ENCODE measurements at places on chromosomes 2 and 18. TPM values are rescaled to one million over a fixed set of nuclear protein-coding genes. Genes with fewer than 3 reads are reported as not detected.
A peak's percentile ranks its signal among the peaks of the same experiment; 100 is the strongest.

DNA sequence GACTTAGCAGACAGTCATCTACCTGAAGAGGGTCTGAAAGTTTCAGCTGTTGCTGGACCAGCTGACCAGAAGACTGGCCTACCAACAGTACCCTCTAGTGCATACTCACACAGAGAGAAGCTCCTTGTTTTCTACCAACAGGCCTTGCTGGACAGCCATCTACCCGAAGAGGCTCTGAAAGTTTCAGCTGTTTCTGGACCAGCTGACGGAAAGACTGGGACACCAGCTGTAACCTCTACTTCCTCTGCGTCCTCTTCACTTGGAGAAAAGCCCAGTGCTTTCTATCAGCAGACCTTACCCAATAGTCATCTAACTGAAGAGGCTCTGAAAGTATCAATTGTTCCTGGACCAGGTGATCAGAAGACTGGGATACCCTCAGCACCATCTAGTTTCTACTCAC, 63.2 kb downstream of the ALMS1 start:
- no peak for DNase-seq
- H3K4me1 ChIP-seq, result no peaks in the 10 kb centered on the region
- no peak overlapping the region for H3K4me3 ChIP-seq
- H3K27ac ChIP-seq, result no peak overlapping the region
- H3K36me3 ChIP-seq, result peaks cover 28% of the 10 kb centered on the region

DNA sequence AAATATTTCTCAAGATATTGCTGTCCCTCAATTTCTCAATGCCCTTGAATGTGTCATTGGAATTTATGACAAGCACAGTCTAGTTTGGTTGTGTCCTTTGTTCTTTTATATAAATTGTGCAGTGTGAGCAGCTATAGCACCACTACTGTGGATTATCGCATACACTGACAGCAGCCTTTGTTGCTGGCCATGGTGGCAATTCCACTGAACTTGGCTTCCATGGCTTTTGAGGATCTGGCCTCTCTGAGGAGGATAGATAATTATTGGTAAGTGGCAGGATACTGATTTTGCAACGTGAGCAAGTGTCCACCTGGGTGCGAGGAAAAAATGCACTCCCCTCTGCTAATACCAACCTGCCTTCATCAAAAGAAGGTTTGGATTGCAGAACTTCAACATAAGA, 84.0 kb downstream of the RDH14 start:
- H3K36me3 ChIP-seq, result no peaks in the 10 kb centered on the region
- no peaks in the 10 kb centered on the region for H3K27me3 ChIP-seq
- DNase-seq, result no peak
- no peak overlapping the region for H3K4me3 ChIP-seq
- H3K4me1 ChIP-seq, result no peaks in the 10 kb centered on the region

DNA sequence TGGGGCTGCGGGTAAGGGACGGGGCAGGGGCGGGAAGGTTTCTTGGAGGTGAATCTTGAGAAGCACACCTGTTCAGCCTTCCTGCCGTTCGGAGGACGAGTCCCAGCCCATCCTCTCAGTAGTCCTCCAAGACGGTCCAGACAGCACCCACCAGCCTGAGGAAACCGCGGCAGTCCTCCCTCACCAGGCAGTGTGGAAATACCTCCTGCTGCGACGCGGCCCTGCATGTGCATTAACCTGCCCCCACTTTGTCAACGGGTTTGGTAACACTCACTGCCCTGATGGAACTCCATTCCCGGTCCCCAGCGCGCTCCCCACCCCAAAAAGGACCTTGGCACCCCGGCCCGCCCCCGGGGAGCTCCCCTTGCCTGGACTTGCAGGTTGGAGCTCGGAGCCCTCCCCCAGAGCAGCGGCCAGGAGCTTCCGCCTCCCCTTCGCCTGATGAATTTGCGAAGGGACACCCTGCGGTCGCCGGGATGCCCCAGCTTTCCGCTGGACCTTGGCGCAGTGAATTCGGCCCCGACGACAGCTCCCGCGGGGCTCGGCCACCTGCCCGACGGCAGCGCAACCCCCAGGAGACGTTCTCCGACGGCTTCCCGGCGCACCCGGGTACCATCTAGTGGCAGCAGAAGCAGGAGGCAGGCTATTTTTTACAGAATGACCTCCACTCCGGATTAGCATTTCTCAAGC, 31.5 kb downstream of the ACVR1C start:
- H3K27me3 ChIP-seq, result no peaks in the 10 kb centered on the region
- H3K4me1 ChIP-seq, result no peaks in the 10 kb centered on the region
- no peaks in the 10 kb centered on the region for H3K36me3 ChIP-seq
- no peak overlapping the region for H3K4me3 ChIP-seq
- no peak overlapping the region for H3K27ac ChIP-seq
- DNase-seq, result peak; percentile 49

TCF4 gene
- 60.3 TPM for total RNA-seq

- no peak overlapping the region for H3K4me3 ChIP-seq
- no peaks in the 10 kb centered on the region for H3K27me3 ChIP-seq
- peaks cover 3% of the 10 kb centered on the region for H3K36me3 ChIP-seq
- H3K4me1 ChIP-seq, result no peaks in the 10 kb centered on the region
Observed at GRCh38 chr2:48601349-48601748, 16.3 kb upstream of the GTF2A1L start.

DNA sequence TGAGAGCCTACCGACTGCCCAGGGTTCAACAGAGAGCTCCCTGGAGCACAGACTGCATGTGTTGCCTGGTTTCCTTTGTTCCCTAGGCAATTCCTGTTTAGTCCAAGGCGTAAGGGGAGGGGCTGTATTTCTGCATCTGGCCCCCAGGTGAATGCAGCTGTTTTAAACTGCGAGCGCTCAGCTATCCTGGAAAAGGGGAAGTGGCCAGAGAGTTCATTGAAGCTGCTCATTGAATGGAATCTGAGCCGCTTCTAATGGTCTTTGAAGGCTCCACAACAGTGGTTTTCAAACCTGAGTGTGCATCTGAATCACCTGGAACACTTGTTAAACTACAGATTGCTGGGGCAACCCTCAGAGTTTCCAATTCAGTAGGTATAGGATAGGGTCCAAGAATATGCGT, 18.1 kb downstream of the MAPK4 start:
- H3K4me3 ChIP-seq, result no peak overlapping the region
- no peaks in the 10 kb centered on the region for H3K4me1 ChIP-seq
- no peak for DNase-seq
- H3K27ac ChIP-seq, result no peak overlapping the region
- H3K27me3 ChIP-seq, result no peaks in the 10 kb centered on the region

DNA sequence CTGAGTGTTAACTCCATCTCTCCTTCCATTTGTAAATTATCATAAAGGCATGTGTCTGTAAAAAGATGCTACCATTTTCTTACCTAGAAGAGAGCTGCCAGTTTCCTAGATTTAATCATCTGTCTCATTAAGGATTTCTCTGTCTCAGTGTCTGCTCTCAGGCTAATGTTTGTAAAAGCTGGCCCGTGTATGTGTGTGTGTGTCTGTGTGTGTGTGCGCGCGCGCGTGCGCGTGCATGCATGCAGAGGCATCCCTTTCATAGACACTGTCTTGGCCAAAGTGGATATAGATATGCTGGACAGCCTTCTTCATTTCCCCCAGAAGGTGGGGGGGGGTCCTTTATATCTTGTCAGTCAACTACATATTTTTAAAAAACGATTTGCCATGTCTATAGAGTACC, 18.9 kb downstream of the MGAT5 start:
- DNase-seq, result no peak
- H3K27me3 ChIP-seq, result no peaks in the 10 kb centered on the region
- H3K36me3 ChIP-seq, result no peaks in the 10 kb centered on the region
- no peak overlapping the region for H3K27ac ChIP-seq
